ENCODE measurements at places on chromosomes 2 and 18.

DNA sequence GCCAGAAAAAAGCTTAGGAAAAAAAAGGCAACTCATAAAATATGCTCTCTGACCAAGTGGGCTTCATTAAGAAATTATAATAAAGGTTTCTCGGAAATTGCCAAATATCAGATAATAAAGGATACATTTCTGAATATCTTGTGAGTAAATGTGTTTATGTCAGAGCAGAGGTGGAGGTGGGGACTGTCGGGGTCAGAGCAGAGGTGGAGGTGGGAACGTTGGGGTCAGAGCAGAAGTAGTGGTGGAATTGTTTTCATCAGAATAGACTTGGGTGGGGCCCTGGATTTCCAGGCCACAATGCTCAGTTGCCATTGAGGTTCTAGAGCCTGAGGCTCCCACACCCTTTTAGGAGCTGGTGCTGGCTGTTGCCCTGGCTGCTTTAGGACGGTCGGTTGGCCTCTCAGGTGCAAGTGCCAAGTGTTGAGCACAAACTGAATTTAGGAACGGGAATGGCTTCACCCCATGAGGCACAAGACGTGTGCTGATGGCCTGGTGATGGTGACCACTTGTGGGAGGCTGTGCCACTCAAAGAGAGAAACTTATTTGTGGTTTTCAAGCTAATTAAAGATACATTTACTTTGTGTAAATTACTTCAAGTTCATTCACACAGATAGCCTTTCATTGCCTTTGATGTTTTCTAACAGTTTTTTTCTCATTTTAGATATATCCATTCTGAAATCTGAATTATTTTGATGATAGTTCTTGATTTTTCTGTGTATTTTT, 131.5 kb downstream of the ATP9B start:
- DNase-seq: peak; percentile 31

GRCh38 chr2:197307236-197307932, 3.2 kb downstream of the ANKRD44 start:
- DNase-seq: peak; percentile 66

DNA sequence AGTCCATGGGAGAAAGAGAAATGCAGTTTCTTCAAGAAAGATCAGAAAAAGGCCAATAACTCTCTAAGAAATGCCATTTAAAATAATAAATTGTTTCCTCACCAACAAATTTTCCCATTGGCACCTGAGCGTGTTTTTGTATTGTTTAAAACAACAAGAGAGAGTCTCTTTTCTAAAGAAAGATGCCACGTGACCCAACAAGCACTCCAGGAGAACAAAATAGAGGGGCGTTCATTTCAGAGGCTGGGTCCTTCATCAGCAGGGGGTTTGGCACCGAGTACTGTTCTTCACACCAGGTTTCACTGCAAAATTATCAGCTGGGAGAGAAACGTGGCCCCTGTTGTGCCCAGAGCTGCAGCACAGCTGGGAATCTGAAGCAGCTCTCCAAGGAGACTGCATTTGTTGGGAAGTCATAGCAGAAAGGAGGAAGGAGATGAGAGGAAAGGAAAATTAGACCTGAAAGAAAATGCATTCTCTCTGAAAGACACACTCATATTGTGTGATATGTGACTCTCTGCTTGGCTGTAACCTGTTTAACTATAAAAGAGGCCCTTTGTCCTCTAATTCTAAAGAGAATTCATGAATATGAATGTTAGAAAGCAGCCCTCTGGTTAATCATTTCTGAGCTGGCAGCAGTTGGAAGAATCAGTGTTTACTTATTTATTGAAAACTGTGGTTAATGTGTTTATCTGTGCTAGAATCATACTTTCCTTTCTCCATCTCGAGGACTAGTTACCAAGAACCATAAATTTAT, 205.3 kb upstream of the CDH20 start:
- no peak for DNase-seq

- DNase-seq: no peak
Measured at GRCh38 chr2:170715062-170715931, at the start of gene SP5. SP5 (plus strand) TSS chr2:170715337; CDS start chr2:170715513, 176 bp downstream.

GRCh38 chr18:72652990-72653593, 109.0 kb upstream of the CBLN2 start:
- peak; percentile 24 for DNase-seq

- DNase-seq: no peak
Measured at GRCh38 chr2:236691799-236692167, 122.2 kb downstream of the ACKR3 start.

GRCh38 chr2:769771-770170, 92.6 kb upstream of the TMEM18 start:
- no peak for DNase-seq

GRCh38 chr2:146661473-146662096, 1183.2 kb upstream of the ACVR2A start:
- peak; percentile 39 for DNase-seq
